CD4-positive, alpha-beta T cell treated with Interleukin-2 at 100 ng/mL for 4 hours (primary cell): ENCODE measurements at places on chromosomes 3 and 15.

GRCh38 chr15:100733101-100733842 lies 130.9 kb downstream of the ASB7 start:
- no peak for DNase-seq

DNA sequence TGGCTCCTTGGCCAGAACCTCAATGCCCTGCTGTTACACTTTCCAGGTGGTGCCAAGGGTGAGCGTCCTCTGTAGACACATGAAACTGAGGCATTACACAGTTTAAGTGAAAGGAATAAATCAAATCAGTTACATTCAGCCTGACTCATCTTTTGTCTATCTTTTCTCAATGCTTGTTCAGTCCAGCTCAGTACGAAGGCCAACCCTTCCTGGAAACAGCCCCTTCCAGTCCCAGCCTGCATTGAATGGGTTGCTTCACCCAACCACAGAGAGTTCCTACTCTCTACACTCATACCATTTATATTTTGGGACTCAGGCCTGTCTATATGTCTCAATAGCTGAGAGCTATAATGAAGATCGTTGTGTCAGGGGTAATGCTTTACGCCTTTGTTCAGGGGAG lies 363.6 kb downstream of the RORA start:
- no peak for DNase-seq

DNA sequence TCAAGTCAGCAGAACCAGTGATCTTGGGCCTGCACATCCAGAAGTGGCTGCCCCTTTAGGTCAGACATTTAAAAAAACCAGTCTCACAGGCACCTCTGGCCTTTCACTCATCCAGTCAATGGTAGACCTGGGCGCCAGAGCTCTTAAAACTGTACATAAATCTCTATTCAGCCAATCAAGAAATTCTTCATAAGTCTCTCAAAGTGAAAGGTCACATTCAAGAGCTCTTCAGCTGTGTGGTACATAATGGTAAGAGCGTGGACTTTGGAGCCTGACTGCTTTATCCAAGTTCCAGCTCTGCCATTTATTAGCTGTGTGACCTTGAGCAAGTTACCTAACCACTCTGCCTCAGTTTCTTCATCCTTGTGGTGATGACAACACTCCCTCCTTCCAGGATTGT lies 22.3 kb upstream of the MORF4L1 start:
- no peak for DNase-seq

- no peak for DNase-seq
Measured at GRCh38 chr15:85839643-85840042, 44.9 kb upstream of the KLHL25 start.

- no peak for DNase-seq
Measured at GRCh38 chr3:24235121-24235520, 259.5 kb downstream of the THRB start.

DNA sequence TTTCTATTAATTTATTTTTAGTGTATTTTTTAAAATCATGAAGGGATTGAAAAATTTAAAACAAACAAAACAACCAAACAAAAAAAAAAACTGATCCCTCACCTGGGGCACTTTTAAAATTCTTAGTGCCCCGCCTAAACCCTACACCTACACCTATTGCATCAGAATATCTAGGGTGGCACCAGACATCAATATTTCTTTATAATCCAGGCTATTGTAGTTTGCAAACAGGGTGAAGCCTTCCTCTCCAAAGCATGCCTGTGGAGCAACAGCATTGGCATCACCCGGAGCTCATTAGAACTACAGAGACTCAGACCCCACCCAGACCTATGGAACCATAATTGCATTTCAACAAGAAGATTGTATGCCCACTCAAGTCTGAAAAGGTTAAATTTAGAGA lies 54.9 kb upstream of the ACP3 start:
- no peak for DNase-seq

GRCh38 chr3:135760581-135760980 lies 204.9 kb upstream of the PPP2R3A start:
- no peak for DNase-seq

DNA sequence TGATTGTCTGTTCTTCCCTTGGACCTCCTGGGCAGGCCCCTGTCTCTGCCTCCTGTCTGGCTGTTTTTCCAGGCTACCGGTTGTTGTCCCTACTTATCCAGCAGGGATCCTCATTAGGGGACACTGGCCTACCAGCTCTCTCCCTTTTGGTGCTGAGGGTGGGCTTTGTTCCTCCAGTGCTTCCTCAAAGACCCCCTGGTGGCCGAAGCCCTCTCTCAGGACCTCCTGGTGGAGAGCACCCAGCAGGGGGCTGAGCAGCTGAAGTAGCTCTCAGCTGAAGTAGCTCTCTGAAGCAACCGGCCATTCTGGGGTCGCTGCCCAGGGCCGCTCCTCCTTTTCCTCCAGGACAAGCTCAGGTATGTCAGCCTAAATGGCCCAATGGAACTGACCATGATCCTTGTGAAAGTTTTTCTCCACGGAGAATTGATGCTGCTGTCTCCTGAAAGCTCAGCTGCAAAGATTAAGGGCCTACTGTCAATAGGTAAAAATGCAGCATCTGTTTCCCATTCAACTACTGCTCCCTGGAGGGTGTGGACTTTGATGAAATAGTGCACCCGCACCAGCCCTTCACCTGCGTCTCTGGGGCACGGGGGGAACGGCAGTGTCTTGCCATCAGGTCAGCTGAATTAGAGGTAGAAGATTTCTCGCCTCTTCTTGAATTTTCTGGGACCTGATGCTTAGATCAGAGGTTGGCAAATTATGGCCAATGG lies 27.6 kb downstream of the ARNT2 start:
- DNase-seq = no peak

DNA sequence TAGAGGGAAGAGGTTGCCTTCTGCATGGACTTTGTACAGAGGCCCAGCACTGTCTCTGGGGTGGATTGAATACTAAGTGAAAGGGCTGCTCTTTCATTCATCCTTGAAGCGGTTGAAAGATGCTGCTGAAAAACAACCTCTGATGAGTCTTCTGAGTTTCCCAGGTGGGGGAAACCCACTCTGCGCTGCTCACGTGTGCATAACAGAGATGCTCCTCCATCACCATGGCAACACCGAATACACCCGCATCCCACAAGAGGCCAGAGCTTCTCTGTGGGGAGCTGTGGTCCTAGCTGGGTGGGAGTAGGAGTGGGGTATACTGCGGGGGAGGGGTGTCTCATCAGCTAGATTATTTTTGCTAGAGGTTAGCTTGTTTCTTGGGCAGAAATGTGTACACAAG lies 6.1 kb upstream of the SYN2 start:
- no peak for DNase-seq

DNA sequence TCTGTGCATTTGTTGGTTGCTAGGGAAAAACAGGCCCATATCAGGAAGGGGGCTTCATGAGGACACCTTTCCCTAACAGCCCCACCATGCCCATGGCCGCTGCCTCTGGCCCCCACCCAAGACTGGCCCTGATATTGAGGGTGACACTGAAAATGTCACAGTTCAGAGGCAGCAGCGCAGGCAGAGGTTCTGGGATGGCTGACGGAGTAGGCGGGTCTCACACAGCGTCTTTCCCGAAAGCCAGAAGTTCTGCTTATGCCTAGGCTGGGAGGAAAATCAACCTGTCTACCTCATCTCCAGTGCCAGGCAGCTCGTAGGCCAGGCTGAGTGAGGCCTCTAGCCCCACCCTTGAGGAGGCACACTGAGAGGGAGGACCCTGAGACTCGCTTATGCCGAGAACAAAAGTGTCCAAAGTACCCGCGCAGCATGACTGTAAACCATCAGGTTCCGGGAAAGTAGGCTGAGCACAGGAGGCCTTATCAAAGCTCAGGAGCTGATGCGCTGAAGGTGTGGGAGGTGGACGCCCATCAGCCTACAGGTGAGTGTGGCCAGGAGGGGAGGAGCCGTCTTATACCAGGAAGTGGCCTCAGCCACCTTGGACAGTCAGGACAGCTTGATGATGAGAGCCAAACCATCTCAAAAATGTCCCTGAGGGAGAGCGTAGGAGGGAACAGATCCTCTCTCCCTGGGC lies 27.5 kb downstream of the GRAMD2A start:
- no peak for DNase-seq

DNA sequence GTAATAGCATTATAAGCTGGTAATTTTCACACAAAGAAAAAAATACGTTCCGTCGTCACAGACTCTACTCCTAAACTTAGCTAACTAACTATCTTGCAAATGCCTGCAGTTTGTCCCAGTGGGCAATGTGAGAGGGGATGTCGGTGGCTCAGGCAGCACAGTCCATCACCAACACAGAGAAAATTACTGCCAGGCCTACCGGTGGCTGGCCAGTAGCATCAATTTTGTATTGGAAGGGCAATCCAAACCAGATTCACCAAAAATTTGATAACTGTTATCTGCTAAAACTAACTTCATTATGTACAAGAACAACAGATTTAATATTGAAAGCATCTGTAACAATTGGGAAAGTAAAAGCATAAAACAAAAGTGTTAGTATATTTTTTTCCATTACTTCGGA lies 37.4 kb upstream of the RASA2 start:
- DNase-seq = no peak

DNA sequence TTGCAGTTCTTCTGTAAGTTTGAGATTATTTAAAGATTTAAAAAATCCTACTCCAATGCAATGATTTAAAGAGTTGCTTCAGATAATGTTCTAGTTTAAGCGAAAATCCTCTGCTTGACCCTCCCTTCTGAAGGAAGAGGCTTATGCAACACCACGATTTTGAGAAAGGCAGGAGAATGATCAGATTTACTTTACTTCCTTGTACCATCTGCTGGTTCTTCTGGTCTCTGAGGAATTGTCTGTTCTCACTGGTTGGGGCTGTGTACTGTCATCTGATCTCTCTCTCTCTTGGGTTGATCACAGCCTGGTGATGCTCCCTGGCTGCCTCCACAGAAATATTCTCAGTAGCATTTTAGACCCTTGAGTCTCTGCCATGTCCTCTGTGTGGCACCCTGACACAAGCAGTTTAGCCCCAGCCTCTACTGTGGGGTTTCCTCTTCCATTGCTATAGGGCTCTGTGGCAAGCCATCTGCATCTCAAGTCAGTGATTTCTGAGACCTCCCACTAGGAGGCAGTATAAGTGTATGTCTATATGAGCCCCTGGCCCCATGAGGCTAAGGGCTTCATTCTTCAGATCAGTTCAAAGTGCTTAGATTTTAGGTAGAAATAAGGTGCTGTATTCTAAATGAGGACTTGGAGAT lies 50.8 kb upstream of the PLAAT1 start:
- no peak for DNase-seq

DNA sequence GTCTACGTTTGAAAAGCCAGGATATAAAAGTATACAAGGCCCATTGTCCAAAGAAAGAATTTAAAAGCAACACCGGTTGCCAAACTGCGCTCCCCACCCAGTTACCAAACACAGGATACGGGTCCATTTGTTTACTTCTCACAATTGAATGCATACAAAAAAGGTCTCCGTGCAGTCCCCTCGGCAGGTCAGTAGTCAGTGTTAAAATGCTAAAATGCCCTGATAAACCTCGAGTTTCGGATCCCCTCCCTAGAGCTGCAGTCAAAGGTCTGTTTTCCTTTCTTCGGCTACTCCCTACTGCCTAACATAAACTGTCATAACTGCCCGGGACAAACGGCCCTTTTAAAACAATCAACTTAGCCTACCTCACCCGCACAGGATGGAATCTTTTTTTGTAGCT lies 534.6 kb downstream of the FOXP1 start:
- DNase-seq = no peak

GRCh38 chr3:133491481-133492059 lies 81.9 kb upstream of the CDV3 start:
- no peak for DNase-seq

DNA sequence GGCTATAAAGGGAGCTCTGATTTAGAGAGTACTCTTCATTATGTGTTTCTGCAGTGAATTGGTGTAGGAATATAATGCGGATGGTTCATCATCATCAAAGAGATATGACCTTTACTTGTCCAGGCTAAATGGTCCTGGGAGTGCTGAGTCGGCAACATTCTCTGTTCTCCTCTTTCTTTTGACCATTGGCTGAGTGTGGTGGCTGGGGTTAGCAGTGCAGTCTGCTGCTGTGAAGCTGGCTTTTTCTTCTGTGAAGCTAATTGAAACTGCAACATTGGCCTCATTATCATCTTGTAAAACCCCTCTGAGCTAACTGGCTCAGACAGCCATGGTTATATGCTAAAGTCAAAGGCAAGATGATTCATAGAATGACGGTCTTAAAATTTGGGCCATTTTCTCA lies 83.8 kb downstream of the THRB start:
- no peak for DNase-seq

GRCh38 chr3:82163907-82164520 lies 402.6 kb upstream of the GBE1 start:
- DNase-seq = no peak
